HepG2 (cell line): ENCODE measurements at places on chromosomes 3 and 15. TPM values are rescaled to one million over a fixed set of nuclear protein-coding genes. Genes with fewer than 3 reads are reported as not detected.

Gene STAC
- not detected in 2 replicates for total RNA-seq

Gene ROPN1
- not detected in 2 replicates for total RNA-seq

DNA sequence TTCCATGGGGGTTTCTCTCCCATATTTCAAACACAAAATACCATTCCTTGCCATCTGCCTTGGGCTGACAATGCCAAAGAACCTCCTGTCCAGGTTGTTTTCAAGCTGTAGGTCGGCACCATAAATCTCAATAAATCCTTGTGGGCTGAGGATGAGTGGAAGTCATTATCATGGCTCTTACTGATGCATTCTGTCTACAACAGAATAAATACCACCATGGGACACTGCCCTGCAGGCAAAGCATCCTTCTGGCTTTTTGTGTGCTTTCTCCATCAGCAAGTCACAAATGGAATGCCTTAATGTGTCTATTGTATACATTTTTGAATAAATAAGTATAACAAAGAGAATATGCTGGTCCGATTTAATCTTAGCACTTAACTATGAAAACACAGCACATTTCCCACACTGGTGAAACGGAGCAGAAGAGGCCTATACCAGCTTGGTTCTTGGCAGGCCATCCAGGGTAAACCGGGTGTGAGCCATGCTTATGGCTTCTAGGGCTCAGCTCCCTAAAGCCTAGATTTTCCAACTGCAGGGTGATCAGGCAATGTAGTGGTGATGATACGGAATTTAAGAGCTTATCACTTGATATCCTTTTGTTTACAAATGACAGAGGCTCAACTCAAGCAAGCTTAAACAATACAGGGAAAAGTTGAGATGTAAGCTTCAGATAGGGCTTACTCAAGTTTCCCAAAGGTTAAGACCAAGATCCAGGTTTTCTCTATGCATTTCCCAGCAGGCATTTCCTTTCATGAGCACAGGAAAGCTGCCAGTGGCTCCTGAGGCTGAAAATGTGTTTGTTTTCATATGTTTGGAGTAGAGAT lies 133.2 kb upstream of the LRTM1 start:
- H3K4me1 ChIP-seq: no peaks in the 10 kb centered on the region
- no peaks in the 10 kb centered on the region for H3K27me3 ChIP-seq
- H3K4me3 ChIP-seq: no peak overlapping the region

- no peaks in the 10 kb centered on the region; the same call in none of the 2 replicates for H3K36me3 ChIP-seq
- DNase-seq: no peak
- no peaks in the 10 kb centered on the region for H3K27me3 ChIP-seq
- H3K4me3 ChIP-seq: no peak overlapping the region
- H3K27ac ChIP-seq: no peak overlapping the region
Measured at GRCh38 chr3:132519914-132520313, 77.2 kb upstream of the ACKR4 start.

- no peak for DNase-seq
- no peak overlapping the region for H3K27ac ChIP-seq
- no peaks in the 10 kb centered on the region for H3K27me3 ChIP-seq
- no peaks in the 10 kb centered on the region for H3K4me1 ChIP-seq
- no peak overlapping the region for H3K4me3 ChIP-seq
- H3K36me3 ChIP-seq: no peaks in the 10 kb centered on the region
Measured at GRCh38 chr15:86162172-86162591, 82.5 kb downstream of the AGBL1 start.

GRCh38 chr3:156792945-156793344 lies 33.2 kb upstream of the LEKR1 start:
- no peak overlapping the region for H3K27ac ChIP-seq
- H3K4me3 ChIP-seq: no peak overlapping the region
- DNase-seq: no peak
- no peaks in the 10 kb centered on the region for H3K36me3 ChIP-seq
- H3K27me3 ChIP-seq: no peaks in the 10 kb centered on the region; the same call in 1 of the 2 replicates

- no peaks in the 10 kb centered on the region for H3K36me3 ChIP-seq
- no peak for DNase-seq
- H3K27me3 ChIP-seq: no peaks in the 10 kb centered on the region
- no peak overlapping the region for H3K4me3 ChIP-seq
Measured at GRCh38 chr3:33982269-33982798, 183.9 kb downstream of the PDCD6IP start.

- no peaks in the 10 kb centered on the region for H3K27me3 ChIP-seq
- no peak for DNase-seq
- no peak overlapping the region for H3K4me3 ChIP-seq
- no peaks in the 10 kb centered on the region for H3K36me3 ChIP-seq
- no peak overlapping the region for H3K27ac ChIP-seq
Measured at GRCh38 chr3:179046497-179047353, 24.9 kb downstream of the ZMAT3 start.

DNA sequence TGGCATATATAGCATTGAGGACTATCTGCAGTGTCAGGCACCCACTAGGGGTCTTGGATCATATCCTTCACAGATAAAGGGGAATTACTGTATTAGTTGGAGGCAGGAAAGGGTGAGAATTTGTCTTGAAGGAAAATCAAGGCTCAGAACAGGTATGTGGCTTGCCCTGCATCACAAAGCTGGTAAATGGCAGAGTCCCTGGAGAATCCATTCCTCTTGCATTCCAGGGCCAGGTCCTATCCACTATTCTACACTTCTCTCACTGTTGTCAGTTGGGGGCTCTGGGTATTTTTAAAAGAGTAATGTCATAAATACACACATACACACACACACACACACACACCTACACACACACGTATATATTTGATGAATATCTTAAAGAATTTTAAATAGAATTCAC lies 19.8 kb upstream of the FGF12 start:
- H3K27me3 ChIP-seq: no peaks in the 10 kb centered on the region
- H3K4me1 ChIP-seq: no peaks in the 10 kb centered on the region
- no peak overlapping the region for H3K27ac ChIP-seq
- no peak overlapping the region for H3K4me3 ChIP-seq
- DNase-seq: no peak

- H3K4me3 ChIP-seq: no peak overlapping the region
- H3K36me3 ChIP-seq: peaks cover 21% of the 10 kb centered on the region
- H3K4me1 ChIP-seq: peaks cover 14% of the 10 kb centered on the region
- DNase-seq: no peak
- H3K27ac ChIP-seq: no peak overlapping the region
Measured at GRCh38 chr3:39097716-39098472, 9.5 kb downstream of the GORASP1 start.

GRCh38 chr3:49351521-49352011 lies 6.6 kb downstream of the GPX1 start:
- DNase-seq: no peak
- H3K4me3 ChIP-seq: no peak overlapping the region; the same call in none of the 2 replicates
- peaks cover 2% of the 10 kb centered on the region for H3K36me3 ChIP-seq
- peaks cover 67% of the 10 kb centered on the region for H3K4me1 ChIP-seq
